ENCODE measurements at places on chromosomes 13 and 19. TPM values are rescaled to one million over a fixed set of nuclear protein-coding genes. Genes with fewer than 3 reads are reported as not detected.

The ARGLU1 gene
- polyA plus RNA-seq, result 268 TPM

The PODNL1 gene
- 0.94 TPM for polyA plus RNA-seq

The RASAL3 gene
- 68.1 TPM for polyA plus RNA-seq

The WDR87 gene
- polyA plus RNA-seq, result 0.02 TPM

The CPB2 gene
- 0.16 TPM for polyA plus RNA-seq

The ZNF230 gene
- 5.5 TPM for polyA plus RNA-seq

The COX6B1 gene
- 656 TPM for polyA plus RNA-seq

The KCNN1 gene
- polyA plus RNA-seq, result 0.27 TPM

The SIGLEC14 gene
- polyA plus RNA-seq, result 7.3 TPM

The OR7D2 gene
- 0.07 TPM for polyA plus RNA-seq

The HNRNPA1L2 gene
- 30.7 TPM for polyA plus RNA-seq

The UBE2L5 gene
- 0.23 TPM for polyA plus RNA-seq

GRCh38 chr13:109496216-109496615 is 290.2 kb downstream of the IRS2 start:
- no peak for DNase-seq

GRCh38 chr19:55579766-55580621 is 654 bp downstream of the ZNF579 start:
- DNase-seq, result no peak

DNA sequence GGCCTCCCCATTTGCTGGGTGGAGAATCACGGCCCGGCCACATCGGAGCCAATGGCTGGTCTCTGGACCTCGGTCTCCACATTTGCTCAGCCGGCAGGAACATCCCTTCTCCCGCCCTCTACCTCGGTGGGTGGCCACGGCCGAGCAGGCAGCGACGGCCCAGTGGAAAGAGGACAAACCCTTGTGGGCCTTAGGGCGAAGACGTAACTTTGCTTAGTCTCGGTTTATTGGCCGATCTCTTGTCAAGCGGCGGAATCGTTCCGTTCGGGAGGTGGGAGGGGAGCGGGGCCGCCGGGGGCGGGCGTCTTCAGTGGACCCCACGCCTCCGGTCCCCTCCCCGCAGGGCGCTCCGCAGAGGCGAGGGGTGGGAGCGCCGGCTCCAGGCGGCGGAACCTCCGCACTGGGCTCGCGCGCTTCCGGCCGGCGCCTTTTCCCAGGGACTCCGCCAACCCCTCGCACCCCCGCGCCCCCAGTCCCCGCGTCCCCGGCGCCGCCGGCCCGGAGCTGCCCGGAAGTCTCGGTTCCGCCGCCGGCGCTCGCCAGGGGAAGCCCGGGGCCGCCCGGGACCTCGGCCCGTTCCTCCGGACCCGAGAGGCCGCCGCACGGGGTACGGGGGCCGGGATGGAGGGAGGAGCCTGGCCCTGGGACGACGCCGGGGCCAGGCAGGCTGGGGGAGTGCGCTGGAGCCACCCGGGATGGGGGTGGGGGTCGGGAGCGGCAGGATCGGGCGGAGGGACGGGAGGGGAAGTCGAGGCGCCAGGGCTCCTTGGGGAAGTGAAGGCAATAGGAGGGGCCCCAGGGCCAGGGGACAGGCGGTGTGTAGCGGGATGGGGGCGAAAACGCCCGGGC is at the start of gene ZNF580:
Gene ZNF580, plus strand, starts transcription at position 426 of the 849 bp plus-strand sequence. CDS start 1,507 bp downstream, outside the sequence.
- no peak for DNase-seq

DNA sequence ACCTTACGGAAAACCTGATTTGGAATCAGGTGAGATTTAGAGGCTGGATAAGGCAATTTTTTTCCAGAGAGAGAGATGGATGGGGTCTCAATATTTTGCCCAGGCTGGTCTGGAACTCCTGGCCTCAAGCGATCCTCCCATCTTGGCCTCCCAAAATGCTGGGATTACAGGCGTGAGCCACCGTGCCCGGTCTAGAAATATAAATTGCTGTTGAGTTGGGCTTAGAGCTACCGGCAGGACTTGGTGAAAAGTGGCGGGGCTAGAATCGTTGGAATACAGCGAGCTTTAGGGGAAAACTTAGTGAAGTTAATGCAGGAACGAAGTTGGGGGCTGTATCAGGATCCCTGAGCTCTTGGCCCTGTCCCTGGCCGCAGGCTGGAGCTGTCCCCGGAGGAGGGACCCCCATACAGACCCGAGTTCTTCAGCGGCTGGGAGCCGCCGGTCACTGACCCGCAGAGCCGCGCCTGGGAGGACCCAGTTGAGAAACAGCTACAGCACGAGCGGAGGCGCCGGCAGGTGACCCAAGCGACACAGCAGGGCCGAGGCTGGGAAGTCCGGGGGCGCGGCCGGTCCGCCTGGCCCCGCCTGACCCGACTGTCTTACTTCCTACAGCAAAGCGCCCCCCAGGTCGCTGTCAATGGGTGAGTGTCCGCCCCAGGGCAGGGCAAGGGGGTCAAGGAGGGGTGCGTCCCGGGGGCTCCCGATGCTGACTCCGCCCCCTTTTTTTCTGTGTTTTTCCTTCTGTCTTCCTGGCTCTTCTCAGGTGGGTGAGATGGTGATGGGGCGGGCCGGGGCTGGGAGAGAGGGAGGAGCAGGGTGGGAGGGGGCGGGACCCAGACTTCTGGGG is 7.6 kb downstream of the EPS8L1 start:
- DNase-seq, result no peak

DNA sequence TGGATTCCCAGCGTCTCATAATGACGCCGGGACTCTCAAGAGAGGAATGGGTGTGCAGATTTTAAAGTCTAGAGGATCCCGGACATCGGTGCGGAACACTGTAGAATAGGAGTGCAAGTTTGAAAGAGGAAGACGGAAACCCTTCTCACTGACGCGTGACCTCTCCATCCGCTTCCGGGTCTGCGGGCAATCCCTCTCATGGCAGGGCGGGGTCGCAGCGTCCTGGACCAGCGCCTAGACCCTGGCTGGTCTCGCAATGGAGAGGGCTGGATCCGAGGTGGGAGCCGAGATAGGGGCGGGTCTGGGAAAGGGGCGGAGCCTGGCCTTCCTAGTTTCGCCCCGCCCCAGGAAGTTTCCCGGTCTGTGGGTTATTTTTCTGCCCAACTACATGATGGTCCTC is 4.6 kb upstream of the ZNF845 start:
- DNase-seq, result no peak

DNA sequence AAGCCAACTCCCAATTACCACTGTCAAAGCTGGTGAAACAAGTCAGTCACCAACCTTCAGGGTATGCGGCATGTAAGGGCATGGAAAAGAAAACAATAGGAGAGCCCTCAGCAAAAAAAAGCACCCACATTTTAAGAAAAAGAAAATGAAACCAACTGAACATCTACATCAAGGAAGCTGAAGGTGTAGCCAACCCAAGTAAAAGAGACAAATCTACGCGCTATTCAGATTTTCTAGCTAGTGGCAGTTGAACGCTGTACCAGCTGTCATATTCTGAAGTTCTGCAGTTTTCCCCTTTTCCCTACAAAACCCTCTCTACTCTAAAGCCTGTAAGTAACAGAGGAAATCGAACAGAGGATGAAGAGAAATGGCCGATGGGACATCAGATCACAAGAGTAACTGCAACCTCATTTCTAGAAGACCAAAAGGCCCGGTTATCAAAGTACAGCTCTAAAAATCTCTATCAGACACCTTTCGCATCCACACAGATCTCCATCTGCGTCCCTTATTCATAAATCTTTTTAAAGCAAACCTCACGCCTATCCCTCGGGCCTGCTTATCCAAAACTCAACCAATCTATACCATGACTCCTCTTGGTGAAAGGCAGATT is 1.4 kb downstream of the MYCBP2 start:
- DNase-seq, result peak; percentile 44

DNA sequence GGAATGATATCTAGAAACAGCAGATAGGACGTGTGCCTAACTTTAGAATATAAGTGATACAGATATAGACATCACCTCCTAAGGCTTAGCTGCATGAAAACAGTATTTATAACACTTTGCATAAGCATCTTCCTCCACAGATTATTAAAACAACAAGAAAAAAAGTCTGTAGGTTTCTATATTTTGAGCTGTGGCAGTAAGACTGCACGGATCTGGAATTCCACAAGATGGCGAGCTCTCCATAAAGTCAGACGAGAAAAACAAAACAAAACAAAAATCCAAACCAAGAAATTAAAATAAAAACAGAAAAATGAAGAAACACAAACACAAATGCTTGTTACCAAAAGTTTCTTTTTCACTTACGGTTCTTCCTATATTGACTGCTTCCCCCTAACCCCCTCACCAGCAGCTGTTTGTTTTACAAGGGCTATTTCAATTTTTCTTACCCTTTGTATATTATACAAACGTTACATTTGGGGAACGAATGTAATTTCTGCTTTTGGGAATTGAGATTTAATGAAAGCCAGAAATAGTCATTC is 285.8 kb downstream of the MYO16 start:
- peak; percentile 12 for DNase-seq

- DNase-seq, result no peak
These were observed 22.3 kb upstream of the LILRA2 start for GRCh38 chr19:54551293-54551692.

DNA sequence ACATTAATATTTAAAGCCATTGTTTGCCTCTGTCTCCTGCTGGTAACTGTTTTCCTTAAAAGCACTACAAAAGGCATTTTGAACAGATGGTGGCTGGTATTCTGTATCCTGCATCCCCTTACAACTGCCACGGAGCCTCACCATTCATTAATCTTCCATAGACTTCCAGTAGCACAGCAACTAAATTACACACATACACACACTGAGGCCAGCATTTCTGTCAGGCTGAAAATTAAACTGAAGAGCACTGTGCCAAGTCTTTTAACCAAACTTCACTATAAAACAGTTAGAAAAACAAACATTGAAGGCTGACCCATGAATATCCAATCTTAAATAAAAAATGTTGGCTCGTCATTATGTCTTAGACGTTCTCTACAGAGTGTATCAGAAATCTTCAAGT is 697.8 kb downstream of the DACH1 start:
- DNase-seq, result no peak

GRCh38 chr19:32129141-32129540 is 216.3 kb upstream of the ZNF507 start:
- no peak for DNase-seq

- no peak for DNase-seq
These were observed 35.0 kb upstream of the OLFM2 start for GRCh38 chr19:9971166-9971897.

- no peak for DNase-seq
These were observed 263.2 kb upstream of the SPRY2 start for GRCh38 chr13:80604098-80604497.

GRCh38 chr19:45177817-45178261 is at the start of gene TRAPPC6A:
Gene TRAPPC6A, minus strand, starts transcription at chr19:45178237. Its CDS starts 19 bp downstream, at chr19:45178218.
- no peak for DNase-seq

DNA sequence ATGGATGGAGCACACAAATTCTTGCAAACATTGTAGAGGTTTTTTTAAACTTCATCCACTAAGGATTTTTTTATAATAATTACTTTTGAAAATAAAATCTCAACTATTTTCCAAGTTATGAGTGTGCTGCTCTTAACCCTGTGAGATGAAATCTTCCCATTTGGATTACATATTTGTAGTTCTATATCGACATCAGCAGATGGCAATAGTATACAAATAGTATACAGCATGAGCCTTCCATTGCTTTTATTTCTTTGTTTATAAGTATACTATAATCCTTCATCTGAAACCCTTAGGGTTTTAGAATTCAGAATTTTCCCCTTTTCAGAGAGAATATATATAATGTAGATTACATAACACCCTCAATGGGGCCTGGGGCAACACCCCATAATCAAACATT is 70.5 kb downstream of the GJA3 start:
- DNase-seq, result no peak

GRCh38 chr13:46565808-46566750 is 13.1 kb downstream of the LRCH1 start:
- DNase-seq, result no peak

GRCh38 chr13:39825886-39826285 is 170.4 kb downstream of the COG6 start:
- no peak for DNase-seq

GRCh38 chr13:51923983-51924539 is 62.3 kb downstream of the CCDC70 start:
- no peak for DNase-seq

- no peak for DNase-seq
These were observed 65.5 kb downstream of the RASA3 start for GRCh38 chr13:114066956-114067355.

Data from thymus (tissue), 14 donors.